ENCODE measurements at places on chromosomes 7 and 10.

DNA sequence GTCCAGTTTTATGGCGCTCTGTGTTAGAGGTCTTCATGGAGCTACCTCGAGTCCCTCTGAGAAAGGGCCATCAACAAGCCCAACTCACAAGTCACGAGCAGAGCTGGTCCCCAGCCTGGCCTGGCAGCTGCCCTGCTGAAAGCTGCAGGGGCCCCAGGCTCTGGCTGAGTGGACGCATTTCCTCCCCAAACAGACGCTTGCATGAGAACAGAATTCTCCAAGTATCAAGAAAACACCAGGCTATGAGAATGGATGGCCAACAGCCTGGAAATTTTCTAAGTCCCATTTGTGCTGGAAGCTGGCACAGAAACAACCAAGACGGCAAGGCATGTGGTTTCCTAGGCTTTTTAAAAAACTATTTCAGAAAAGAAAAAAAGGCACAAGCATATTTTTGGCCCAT is 114.8 kb downstream of the FAM53B start:
- DNase-seq: no peak

DNA sequence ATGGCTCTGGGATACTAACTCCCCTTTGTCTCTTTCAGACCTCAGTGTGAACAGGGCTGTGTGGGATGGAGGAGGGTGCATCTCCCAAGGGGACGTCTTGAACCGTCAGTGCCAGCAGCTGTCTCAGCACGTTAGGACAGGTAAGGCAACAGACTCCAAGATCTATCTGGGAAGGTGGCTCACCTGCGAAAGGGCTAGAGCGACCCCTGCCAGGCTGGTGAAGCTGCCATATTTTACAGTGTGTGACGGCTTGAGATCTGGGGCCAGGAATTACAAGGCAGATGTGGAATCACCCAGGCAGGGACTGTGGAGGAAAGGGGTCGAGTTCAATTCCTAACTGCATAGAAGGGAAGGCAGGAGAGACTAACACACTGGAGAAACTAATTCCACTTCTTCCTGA is 11.2 kb downstream of the MUC17 start:
- DNase-seq: no peak

GRCh38 chr10:100245484-100246220 is 16.3 kb upstream of the CHUK start:
- no peak for DNase-seq

- DNase-seq: no peak
Measured at GRCh38 chr7:44982535-44982923, 3.7 kb upstream of the MYO1G start.

DNA sequence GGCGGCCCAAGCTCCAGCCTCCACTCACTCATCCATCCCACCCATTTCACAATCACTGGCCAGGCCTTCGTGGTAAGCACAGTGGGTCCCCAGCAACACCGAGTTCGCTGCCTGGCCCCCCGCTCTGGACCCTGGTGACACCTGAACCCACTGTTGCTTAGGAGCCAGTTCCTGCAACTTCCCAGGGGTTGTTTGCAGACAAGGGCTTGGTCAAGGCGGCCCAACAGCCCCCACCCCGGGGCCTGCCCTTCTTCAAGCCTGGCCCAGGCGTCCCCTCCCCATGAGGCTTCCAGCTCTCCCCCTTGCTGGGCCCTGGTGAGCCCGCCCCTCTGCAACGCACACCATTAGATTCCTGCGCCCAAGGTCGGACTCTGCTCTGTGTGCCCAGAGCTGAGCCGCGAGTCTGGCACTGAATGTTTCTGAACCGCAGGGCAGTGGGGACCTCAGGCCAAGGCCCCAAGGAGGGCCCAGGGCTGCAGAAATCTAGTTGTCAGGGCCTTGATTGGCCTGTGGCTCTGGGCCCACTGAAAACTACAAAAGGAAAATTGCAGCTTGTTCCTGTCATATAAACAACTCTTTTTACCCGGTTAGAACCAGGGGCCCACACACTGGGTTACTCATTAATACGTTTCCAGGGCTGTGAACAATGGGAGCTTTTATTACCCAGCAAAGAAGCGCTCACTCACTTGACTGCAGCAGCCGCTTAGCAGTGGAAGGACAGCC is 2.1 kb upstream of the COX19 start:
- DNase-seq: no peak

- no peak for DNase-seq
Measured at GRCh38 chr7:149289856-149290255, 27.9 kb downstream of the ZNF783 start.

DNA sequence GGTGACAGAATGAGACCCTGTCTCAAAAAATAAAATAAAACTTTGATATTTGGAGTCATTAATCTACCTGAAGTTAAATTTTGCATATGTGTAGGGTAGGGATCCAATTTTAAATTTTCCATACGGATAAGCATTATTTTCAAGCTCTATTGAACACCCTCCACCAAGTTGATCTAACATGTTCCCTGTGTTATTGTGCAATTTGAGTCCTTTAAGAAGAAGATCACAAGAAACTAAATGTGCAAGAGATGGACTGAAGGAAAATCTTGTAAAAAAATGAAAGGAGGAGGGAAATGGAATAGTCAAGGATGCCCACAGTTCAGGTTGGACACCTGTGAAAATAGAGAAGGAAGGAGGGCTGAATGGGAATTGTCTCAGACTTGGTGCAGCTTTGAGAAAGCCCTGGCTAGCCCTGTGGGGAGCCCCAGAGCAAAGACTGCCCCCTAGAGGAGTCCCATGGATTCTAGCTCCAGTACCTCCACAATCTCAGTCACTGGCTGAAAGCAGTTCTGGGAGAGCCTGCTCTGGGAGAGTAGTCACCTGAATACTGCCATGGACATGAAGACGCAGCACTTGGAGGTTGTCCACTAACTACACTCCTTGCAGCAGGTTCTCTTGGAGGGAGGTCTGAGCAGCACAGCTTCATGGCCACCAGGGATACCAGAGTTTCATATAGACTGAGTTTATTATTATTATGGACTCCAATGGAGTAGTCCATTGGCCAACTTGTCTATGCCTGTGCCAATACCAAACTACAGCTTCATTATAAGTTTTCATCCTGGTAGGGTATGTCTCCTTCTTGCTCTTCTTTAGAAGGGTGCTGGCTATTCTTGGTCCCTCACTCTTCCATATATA is 5.7 kb upstream of the TIAL1 start:
- DNase-seq: peak; percentile 47

DNA sequence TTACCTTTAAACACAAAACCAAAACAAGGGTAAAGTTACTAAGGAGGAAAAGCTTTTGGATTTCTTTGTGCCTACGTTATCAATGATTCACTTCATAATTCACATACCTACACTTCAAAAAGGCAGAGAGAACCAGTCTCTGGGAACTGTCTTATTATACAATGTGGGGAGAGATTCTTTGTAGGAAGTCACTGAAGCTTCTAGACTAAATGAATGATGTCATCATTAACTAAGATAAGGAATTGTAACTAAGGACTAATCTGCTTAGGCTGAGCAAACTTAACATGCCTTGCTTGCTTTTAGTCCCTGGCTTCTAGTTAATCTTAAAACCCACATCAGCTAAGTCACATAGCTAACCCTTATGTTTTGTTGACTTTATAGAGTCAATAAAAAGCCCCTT is 771.2 kb downstream of the NXPH1 start:
- no peak for DNase-seq

- no peak for DNase-seq
Measured at GRCh38 chr7:39022796-39023195, 45.1 kb downstream of the POU6F2 start.

DNA sequence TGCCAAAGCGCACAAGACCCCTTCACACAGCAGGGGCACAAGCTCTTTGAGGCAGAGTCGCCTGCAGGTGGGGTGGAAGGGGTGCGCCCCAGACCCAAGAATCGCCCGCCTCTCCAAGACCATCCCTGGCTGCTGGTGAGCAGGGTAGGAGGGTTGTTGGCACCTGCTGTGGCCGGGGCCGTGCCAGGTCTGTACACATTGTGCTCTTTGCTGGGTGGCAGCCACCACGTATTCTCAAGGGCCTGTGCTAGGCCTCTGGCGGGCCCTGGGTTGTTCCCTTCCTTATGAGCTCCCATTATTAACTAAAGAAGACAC is 84.4 kb downstream of the LHPP start:
- DNase-seq: no peak

- DNase-seq: no peak
Measured at GRCh38 chr10:49123981-49124950, 8.9 kb upstream of the VSTM4 start.

DNA sequence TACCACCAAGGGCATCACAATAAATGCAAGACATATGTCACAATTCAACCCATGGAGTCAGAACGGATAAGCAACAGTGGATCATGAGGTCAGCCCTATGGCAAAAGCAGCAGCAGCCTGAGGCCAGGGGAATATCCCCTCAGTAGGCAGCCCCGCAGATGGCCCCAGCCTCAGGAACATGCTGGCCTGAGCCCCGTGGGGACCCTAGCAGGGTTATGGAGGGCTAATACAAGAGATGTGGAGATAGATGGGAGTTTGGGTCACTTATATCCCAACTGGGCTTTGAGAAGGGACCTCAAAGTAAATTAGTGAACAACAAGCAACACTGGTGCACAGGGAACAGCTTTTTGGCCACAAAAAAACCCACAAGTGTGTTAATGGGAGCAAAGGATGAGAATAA is 9.1 kb downstream of the TMEM72 start:
- no peak for DNase-seq

DNA sequence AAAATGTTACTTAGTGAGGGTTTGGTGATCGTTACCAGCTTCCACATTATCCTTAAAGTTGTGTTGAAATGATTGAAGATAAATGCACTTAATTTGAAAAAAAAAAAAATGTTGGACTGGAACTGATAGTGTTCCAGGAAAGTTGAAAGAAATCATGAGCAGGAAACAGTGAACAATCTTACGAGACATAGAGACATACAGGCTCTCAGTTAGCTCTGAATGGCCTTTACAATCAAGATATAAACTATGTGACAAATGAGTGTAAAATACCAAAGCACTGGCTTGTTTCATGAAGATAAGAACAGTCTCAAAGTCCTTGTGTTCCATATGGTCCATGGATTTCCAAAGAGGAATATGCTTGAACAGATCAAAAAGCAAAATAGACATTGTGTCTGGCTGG is 430.1 kb upstream of the ETV1 start:
- DNase-seq: no peak

DNA sequence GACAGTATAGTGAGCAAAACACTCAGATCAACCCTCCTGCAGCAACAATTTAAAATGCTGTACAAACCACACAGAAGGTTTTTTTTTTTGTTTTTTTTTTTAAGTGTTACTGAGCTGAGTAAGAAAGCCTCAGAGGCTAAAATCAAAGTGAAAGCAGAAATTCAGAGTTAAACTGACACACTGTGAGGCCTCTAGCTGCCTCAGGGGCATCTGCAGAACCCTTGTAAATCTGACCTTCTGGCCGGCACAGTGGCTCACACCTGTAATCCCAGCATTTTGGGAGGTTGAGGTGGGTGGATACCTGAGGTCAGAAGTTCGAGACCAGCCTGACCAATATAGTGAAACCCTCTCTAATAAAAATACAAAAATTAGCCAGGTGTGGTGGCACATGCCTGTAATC is 7.4 kb upstream of the GNA12 start:
- no peak for DNase-seq

GRCh38 chr10:31694929-31695837 is 233.4 kb downstream of the ARHGAP12 start:
- peak; percentile 58 for DNase-seq

DNA sequence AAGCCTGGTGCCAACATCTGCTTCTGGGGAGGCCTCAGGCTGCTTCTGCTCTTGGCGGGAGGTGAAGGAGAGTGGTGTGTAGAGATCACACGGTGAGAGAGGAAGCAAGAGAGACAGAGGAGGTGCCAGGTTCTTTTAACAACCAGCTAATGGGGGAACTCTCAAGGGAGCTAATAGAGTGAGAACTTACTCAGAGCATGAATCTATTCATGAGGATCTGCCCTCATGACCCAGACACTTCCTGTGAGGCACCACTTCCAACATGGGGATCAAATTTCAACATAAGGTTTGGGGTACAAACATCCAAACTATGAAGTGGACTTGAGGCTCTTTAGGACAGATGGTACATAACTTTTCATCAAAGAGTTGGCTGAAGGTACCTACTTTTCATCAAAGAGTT is 5.1 kb upstream of the ZNF32 start:
- DNase-seq: peak; percentile 47

DNA sequence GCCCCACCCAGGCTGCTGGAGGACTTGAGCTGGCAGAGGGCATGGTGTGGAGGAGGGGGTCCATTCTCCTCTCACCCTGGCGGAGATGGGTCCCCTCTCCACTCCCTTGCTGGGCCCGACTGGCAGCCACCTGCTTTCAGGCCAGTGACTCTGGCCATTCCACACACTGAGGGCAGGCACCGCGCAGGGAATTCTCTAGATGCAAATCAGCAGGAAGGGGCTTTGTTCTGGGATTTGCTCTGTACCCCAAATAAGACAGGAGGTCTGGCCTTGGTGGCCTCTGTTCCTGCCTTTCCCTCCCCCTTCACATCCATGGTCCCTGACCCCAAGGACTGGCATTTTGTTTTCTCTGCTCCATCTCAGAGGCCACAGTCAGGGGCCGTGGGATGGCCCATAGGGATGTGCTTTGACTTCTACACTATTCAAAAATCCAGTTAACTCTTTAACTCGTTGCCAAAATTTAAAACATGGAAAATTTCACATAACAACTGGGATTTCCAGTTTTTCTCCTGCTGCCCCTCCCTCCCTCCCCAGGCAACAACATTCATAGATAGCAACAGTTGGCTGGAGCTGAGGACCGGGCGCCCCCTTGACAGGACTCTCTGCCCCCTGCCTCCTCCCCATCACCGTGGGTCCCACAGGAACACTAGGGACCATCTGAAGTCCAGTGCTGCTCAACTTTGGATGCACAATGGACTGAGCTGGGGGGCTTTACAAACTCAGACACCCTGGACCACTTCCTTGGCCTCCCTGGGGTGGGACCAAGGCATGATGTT is 33.9 kb downstream of the PPIF start:
- no peak for DNase-seq

GRCh38 chr10:125076891-125077541 is 83.3 kb downstream of the CTBP2 start:
- no peak for DNase-seq

GRCh38 chr10:32341596-32341995 is 5.4 kb downstream of the EPC1 start:
- DNase-seq: no peak

DNA sequence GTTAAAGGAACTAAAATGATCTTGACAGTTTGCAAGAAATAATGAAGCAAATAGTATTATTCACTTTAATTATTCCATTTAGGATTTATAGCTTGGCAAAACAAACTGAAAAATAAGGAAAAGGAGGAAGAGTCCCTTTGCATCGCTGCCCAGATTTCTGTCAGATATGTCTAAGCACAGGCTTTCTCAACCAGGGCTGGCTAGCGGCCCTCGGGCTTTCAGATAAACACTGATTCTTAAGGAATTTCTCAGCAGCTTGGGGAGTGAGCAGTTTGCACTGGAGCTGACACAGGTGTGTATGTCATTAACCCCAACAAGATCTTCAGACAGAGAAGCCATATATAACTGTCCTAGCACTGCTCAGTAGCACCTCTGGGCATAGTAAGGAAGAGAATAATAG is 47.9 kb upstream of the SEMA3D start:
- no peak for DNase-seq

GRCh38 chr10:70921285-70921684 is 32.9 kb upstream of the PCBD1 start:
- DNase-seq: no peak
